ENCODE measurements at places on chromosomes 13 and 19. TPM values are rescaled to one million over a fixed set of nuclear protein-coding genes. Genes with fewer than 3 reads are reported as not detected.

ZNF556 gene
- total RNA-seq, result not detected

TEX101 gene
- not detected for total RNA-seq

PSG4 gene
- not detected for total RNA-seq

RCBTB1 gene
- 46.1 TPM for total RNA-seq

ATP8A2 gene
- 70.1 TPM for total RNA-seq

CDC16 gene
- total RNA-seq, result 85.1 TPM

CKM gene
- total RNA-seq, result 0.42 TPM

SYMPK gene
- 78.1 TPM for total RNA-seq

ELSPBP1 gene
- not detected for total RNA-seq

THSD1 gene
- total RNA-seq, result 0.27 TPM

NLRP11 gene
- total RNA-seq, result 0.34 TPM

SPRY2 gene
- total RNA-seq, result 29.3 TPM

CEBPG gene
- 75.1 TPM for total RNA-seq

ZNF177 gene
- 6.7 TPM for total RNA-seq

LILRA5 gene
- total RNA-seq, result not detected

RFX2 gene
- total RNA-seq, result 4.3 TPM

ZSCAN4 gene
- total RNA-seq, result 0.69 TPM

CGB1 gene
- total RNA-seq, result not detected

SHC2 gene
- 343 TPM for total RNA-seq

RFXAP gene
- 4.8 TPM for total RNA-seq

ZNF813 gene
- total RNA-seq, result 5.2 TPM
